ENCODE measurements at places on chromosomes 12 and 14. TPM values are rescaled to one million over a fixed set of nuclear protein-coding genes. Genes with fewer than 3 reads are reported as not detected.

TUBA1B gene
- 669 TPM for total RNA-seq

MIA2 gene
- total RNA-seq, result 43.7 TPM

SIX6 gene
- total RNA-seq, result not detected

RHEBL1 gene
- total RNA-seq, result 0.32 TPM

SLC4A8 gene
- 6.1 TPM for total RNA-seq

MBIP gene
- total RNA-seq, result 68.3 TPM

GRIN2B gene
- total RNA-seq, result not detected

DHH gene
- 5.9 TPM for total RNA-seq

TBC1D30 gene
- 3.3 TPM for total RNA-seq

PEX5 gene
- total RNA-seq, result 55.2 TPM

FAM90A1 gene
- 0.28 TPM for total RNA-seq

PTPN11 gene
- total RNA-seq, result 67.5 TPM

- no peaks in the 10 kb centered on the region for H3K27me3 ChIP-seq
- DNase-seq, result no peak
- H3K4me1 ChIP-seq, result no peaks in the 10 kb centered on the region
Measured at GRCh38 chr12:28563936-28564335, 373.7 kb downstream of the CCDC91 start.

DNA sequence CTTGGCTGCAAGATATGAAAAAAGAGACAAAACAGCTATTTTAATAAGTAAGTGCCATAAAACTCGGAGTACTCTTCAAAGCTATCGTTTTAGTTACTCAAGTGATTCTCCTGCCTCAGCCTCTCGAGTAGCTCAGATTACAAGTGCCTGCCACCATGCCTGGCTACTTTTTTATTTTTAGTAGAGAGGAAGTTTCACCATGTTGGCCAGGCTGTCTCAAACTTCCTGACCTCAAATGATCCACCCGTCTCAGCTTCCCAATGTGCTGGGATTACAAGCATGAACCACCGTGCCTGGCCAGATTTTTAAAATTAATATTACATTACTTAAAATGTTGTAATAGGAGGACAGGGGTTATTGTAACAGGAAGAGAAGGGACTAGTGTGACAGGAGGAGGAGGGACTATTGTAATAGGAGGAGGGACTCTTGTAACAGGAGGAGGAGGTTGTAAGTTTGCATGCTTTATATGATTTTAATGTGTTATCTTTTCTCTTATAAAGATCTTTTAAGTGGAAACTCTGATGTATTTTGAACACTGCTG is 61.3 kb downstream of the KITLG start:
- no peaks in the 10 kb centered on the region for H3K36me3 ChIP-seq
- H3K4me3 ChIP-seq, result no peak overlapping the region
- no peak overlapping the region for H3K27ac ChIP-seq
- DNase-seq, result peak; percentile 22
- H3K4me1 ChIP-seq, result no peaks in the 10 kb centered on the region
- H3K27me3 ChIP-seq, result no peaks in the 10 kb centered on the region

GRCh38 chr12:91120781-91121180 is 9.5 kb upstream of the LUM start:
- DNase-seq, result no peak
- no peaks in the 10 kb centered on the region for H3K4me1 ChIP-seq
- no peak overlapping the region for H3K4me3 ChIP-seq

DNA sequence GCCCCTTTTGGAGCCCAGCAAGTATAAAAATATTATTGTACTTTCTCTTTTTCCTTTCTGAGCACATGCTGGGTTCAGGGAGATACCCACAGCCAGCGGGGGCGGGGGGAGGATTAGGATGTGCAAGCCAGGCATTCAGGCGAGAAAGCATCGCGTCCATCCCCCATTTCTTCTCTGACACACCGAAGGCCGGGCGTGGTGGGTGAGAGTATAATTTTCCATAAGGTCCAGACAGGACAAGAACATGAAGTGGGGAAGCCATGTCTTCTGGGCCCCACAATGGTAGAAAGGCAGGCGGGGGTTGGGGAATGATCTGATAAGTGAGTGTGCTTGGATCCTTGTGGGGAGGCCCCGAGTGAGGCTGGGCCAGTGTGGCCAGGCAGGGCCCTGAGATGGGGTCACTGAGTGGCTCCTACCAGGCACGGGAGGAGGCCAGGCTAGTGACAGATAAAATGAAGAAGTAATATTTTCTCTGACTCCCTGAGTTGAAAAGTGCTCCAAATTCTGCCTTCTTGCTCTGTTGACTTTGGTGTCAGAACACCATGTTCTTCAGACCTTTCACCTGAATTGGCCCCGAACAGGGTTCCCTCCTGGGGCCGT is 10.7 kb upstream of the LRTM2 start:
- no peak for DNase-seq
- H3K27ac ChIP-seq, result no peak overlapping the region
- H3K36me3 ChIP-seq, result no peaks in the 10 kb centered on the region
- no peaks in the 10 kb centered on the region for H3K27me3 ChIP-seq
- H3K4me1 ChIP-seq, result peaks cover under 1% of the 10 kb centered on the region
- H3K4me3 ChIP-seq, result no peak overlapping the region

DNA sequence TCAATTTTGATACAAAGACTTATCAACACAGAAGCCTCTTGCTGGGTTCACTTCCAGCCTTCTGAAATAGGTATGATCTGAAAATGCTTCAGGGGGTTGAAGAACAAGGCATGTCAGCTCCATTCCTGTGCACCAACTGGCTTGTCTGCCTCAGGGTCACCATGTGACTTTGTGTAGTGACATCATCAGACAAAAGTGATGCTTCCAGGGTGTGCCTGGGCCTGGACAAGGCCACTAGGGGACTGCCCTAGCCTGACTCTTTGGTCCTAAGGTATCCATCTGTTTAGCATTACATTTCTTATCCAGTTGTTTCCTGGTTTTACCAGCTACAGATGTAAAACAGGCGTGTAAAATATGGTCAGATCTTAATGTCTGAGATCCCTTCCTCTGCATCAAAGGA is 155.6 kb downstream of the CAND1 start:
- H3K27me3 ChIP-seq, result no peaks in the 10 kb centered on the region
- no peak overlapping the region for H3K27ac ChIP-seq
- no peaks in the 10 kb centered on the region for H3K36me3 ChIP-seq
- no peaks in the 10 kb centered on the region for H3K4me1 ChIP-seq
- no peak overlapping the region for H3K4me3 ChIP-seq

DNA sequence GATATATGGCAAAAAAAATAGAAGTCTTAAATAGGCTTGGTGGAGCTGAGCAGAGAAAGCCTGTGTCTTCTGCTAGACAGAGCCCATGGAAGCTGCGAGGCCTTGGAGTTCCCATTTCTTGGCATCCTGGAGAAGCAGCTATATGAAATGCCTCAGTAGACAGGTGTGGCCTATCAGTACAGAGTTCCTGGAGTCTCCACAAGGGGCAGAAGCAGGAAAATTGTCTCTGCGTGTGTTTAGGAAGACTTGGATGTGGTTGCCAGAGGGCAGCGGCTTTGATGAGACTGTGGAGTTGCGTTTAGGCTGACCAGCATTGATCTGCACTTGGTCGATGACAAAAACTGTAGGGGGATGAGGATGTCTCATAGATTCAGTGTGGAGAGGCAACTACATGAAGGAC is 334.5 kb upstream of the SEL1L start:
- H3K36me3 ChIP-seq, result no peaks in the 10 kb centered on the region
- H3K4me3 ChIP-seq, result no peak overlapping the region
- DNase-seq, result no peak
- H3K27me3 ChIP-seq, result no peaks in the 10 kb centered on the region
- H3K4me1 ChIP-seq, result no peaks in the 10 kb centered on the region

- DNase-seq, result peak; percentile 86
- no peaks in the 10 kb centered on the region for H3K27me3 ChIP-seq
- H3K4me1 ChIP-seq, result peaks cover 37% of the 10 kb centered on the region
- H3K36me3 ChIP-seq, result no peaks in the 10 kb centered on the region
- no peak overlapping the region for H3K27ac ChIP-seq
Measured at GRCh38 chr14:75654127-75654732, 6.4 kb downstream of the ERG28 start.

GRCh38 chr12:56759263-56759908 is 3.7 kb upstream of the HSD17B6 start:
- peak overlapping the region; percentile 30 for H3K27ac ChIP-seq
- no peaks in the 10 kb centered on the region for H3K27me3 ChIP-seq
- peaks cover 4% of the 10 kb centered on the region for H3K4me1 ChIP-seq
- no peak overlapping the region for H3K4me3 ChIP-seq
- no peaks in the 10 kb centered on the region for H3K36me3 ChIP-seq

DNA sequence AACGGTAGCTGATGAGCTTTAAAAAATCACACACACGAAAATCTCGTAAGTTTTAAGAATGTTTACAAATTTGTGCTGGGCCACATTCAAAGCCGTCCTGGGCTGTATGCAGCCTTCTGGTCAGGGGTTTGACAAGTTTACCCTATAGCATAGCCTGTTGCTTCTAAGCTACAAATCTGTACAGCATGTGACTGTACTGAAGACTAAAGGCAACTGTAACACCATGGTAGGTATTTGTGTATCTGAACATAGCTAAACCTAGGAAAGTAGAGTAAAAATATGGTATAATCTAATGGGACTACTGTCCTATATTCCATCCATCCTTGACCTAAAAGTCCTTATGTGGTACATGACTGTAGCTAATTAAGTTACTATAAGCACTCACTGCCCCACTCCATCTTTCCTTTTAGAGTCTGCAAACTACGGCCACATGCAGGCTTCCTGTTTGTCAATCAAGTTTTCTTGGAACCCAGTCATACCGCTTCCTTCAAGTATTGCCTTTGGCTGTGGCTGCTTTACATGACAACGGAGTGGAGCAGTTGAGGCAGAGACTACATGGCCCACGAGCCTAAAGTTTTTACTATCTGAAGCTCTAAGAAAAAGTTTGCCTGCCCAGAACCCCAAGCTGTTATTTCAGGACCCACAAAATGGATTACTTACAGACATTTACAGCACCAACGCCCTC is 18.5 kb downstream of the KRT7 start:
- no peak overlapping the region for H3K4me3 ChIP-seq
- no peak for DNase-seq
- H3K27ac ChIP-seq, result no peak overlapping the region
- H3K36me3 ChIP-seq, result no peaks in the 10 kb centered on the region

DNA sequence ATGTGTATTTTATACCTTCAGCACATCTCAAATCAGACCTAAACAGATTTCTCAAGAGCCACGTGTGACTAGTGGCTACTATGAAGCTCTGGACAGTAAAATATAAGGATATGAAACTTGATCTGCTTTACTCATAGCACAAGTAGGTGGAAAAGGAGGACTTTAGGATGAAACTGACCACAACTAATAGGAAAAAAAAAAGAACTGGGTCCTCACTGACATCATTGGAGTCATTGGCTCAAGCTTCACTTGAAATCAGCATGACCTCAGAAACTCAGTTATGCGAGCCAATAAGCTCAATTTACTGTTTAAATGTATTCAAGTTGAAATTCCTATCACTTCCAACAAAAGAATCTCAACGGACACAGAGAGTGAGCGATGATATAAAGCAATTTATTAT is 34.1 kb upstream of the CIT start:
- H3K27me3 ChIP-seq, result no peaks in the 10 kb centered on the region
- no peak for DNase-seq
- no peak overlapping the region for H3K4me3 ChIP-seq
- no peak overlapping the region for H3K27ac ChIP-seq
- H3K36me3 ChIP-seq, result no peaks in the 10 kb centered on the region

DNA sequence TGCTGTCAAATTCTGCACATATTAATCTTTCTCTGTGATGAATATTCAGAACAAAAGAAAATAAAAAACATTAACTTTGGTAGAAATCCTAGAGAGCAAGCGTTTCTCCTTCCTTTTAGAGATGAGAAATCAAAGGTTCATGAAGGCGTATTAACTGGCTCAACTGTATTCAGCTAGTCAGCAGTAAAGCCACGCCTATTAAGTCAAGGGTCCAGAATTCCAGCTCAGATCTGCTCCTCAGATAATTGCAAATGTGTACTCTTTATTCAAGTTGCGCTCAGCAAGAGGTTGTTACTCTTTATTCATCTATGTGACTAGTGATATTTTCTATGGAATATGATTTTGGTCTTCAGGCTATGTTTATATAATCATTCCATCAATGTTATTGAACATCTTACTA is 13.1 kb upstream of the POC1B start:
- no peak for DNase-seq
- no peak overlapping the region for H3K27ac ChIP-seq
- no peaks in the 10 kb centered on the region for H3K4me1 ChIP-seq
- H3K4me3 ChIP-seq, result no peak overlapping the region
- no peaks in the 10 kb centered on the region for H3K36me3 ChIP-seq

DNA sequence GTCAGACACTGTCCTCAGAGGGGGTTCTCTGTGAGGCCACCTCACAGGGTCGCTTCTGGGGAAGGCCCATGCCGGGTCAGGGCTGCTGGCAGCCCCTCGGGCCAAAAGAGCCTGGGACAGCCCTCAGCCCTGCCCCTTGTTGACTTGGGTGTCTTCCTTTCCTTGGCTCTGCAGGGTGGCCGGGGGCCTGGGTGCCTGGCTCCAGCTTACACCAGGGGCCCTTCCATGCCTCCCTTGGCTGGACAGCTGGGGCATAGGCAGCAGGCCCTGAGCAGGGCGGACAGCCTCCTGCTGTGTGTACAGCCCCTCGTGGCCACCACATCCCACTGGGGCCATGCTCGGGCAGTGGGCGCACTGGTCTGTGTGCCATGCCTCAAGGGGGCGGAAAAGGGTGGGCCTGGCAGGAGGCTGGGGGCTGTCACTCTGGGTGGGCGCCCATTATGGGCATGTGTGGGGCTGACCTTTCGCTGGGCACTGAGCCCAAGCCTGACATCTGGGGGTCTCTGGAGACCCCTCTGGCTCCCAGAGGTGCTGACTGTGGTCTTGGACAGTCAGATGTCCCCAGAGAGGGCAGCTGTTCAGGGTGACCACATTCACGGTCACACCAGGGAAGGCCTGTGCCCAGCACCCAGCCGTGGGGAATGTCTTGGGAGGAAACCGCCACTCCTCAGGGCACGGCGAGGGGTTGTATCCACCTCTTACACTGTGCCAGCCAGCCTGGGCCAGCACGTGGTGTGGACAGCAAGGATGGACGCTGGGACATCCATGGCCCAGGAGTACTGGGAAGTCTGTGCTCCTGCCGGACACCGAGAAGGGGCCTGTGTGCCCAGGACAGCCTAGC is 313.3 kb downstream of the TMEM121 start:
- no peaks in the 10 kb centered on the region for H3K4me1 ChIP-seq
- H3K4me3 ChIP-seq, result no peak overlapping the region
- DNase-seq, result peak; percentile 25
- H3K27ac ChIP-seq, result no peak overlapping the region
- no peaks in the 10 kb centered on the region for H3K27me3 ChIP-seq
- H3K36me3 ChIP-seq, result no peaks in the 10 kb centered on the region
